ENCODE measurements at places on chromosomes 5 and 9. TPM values are rescaled to one million over a fixed set of nuclear protein-coding genes. Genes with fewer than 3 reads are reported as not detected.

PCSK5 gene
- 3.4 TPM for total RNA-seq

C6 gene
- 90.3 TPM for total RNA-seq

OR1Q1 gene
- total RNA-seq, result not detected

PLK2 gene
- total RNA-seq, result 63.6 TPM

CMYA5 gene
- total RNA-seq, result 917 TPM

BTNL8 gene
- not detected for total RNA-seq

C7 gene
- total RNA-seq, result 272 TPM

DNA sequence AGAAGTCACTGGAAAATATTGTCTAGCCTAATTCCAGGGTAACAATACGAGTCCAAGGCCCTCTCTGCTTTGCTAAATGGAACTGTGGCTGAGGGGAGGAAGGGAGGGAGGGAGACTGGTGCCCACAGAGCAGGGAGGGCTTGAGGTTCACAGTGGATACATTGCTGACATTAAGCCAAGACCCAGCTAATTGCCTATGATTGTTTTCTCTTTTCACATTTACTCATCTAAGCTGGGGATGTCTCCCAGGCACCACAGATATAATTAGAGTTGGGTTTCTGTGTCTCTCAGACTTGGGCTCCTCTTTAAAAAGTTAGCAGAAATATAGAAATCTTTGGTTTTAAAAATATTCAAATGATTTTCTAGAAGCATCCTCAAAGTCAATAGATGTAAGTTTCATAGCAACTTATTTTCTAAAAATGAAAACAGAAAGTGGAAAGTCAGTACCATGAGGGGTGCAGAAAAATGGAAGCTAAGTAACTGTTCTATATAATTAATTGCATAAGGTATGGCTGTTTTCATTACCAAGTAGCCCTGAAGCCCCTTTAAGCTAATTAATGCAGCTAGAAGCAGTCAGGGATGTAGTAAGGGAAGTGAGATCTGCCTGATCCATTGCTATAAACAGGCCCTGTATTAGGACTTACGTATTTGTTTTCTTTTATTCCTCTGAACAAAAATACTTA is 259.8 kb downstream of the NDUFS4 start:
- DNase-seq, result no peak

- no peak for DNase-seq
These were observed 20.9 kb upstream of the TTC33 start for GRCh38 chr5:40776658-40776977.

DNA sequence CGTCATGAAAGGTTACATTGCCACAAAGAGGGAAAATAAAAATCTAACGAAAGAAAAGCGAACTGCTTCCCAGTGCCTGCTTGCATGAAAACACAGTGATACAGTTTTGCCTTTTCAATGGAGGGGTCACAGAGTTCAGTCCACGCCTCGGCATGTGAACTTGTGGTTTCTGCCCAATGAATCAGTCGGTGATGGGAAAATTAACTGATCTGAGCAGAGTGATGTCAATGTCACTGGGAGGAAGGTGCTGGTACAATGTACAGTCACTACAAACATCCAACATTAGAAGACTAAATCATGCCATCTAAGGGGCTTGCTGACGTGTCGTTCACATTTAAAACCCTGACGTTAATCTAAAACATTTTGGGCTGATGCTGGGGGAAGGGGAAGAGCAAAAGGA is 151.8 kb upstream of the MSX2 start:
- no peak for DNase-seq

DNA sequence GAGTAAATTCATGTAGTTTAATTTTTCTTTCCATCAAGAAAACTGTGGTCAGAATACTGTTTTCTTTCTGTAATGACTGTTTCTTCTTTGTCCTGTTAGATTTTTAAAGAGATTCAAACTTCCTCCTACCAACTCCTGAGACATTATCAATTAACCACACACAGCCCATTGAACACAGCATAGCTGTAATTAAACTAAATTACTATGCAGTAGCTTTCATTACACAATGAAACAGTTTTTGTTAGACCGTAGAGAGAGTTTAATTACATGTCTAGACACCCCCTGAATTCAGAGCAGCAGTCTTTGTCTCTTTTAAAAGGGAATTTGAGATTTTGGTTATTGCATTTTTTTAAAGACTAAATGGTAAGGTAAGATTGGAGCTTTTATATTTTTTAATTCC is 77.5 kb downstream of the STARD4 start:
- DNase-seq, result no peak

DNA sequence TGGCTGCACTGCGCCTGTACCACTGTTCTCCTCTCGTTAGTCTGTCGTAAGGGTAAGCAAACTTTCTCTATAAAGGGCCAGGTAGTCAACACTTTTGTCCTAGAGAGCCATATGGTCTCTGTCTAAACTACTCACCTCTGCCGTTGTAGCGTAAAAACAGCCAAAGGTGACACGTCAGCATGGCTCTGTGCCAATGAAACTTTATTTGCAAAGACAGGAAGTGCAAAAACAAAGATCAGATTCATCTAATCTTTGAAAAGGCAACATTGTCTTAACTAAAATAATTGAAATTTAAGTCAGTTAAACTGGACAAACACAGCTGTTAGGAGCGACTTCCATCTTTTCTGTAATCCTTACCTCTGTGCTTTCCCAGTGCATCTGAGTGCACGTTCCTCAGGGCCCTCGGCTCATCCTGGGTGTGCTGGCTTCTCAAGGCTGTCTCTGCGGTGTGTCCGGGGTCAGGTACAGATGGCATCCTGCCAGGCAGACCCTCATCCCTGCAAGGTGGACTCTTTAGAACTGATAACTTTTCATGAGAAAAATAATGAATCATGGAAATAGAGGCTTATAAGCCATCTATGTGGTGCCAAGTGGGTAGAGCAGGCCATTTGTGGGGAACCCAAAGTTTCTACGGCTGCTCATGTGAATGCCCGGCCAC is 35.2 kb upstream of the IRX4 start:
- DNase-seq, result no peak

DNA sequence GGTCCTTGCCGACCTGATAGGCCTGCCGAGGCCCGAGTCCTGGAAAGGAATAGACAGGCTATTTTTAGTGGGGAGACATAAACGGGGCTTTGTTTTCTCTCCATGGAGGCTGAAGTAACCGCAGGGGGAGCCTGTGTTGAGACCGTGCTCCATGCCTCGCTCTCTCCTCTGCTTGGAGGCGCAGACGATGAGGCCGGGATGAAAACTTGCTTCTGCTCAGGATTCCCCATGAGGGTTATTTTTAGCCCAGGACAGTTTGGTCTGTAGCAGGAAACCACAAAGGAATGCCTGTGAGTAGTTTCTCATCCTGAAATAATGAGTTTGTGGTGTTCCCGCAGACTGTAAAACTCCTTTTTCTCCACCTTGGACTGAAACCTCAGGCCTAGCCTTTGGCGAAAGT is 81.9 kb upstream of the RARS1 start:
- no peak for DNase-seq

DNA sequence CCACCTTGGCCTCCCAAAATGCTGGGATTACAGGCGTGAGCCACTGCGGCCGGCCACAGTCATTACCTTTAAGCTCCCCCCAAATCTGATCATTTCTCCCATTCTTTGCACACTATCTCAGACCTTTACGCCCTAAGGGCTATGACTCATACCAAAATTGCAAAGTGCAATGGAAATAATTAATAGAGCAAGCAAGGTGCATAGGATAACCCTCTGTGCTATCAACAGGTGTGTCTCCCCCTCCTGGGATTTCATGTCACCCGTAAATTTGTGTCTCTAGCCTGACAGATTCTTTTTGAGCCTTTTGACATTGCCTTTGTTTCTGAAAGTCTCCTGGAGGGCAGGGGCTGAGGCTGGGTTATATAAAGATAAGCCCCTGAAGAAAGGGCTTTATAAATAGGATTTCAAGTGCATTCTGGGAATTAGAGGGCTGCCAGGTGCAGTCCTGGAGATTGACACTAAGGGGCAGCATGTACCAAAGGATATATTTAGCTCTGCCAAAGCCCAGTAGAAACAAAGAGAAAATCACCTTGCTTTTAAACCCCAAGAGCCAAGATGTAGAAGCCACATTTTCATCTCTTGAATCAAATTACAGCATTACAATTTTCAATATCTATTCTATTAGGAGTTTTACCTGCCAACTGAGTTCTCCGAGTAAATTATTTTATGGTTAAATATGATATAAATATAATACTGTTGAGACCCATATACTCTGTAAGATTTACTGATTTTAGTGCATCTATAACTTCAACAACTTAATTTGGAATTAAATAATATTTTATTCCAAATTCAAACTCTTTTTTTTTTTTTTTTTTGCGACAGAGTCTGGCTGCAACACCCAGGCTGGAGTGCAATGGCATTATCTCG is 18.2 kb downstream of the S100Z start:
- peak; percentile 67 for DNase-seq

GRCh38 chr5:99019812-99020697 is 91.2 kb upstream of the CHD1 start:
- no peak for DNase-seq

Data from Right ventricle myocardium superior (tissue), 1 donor.